Endodermal cell (in vitro differentiated cells): ENCODE measurements at places on chromosomes 4 and X. TPM values are rescaled to one million over a fixed set of nuclear protein-coding genes. Genes with fewer than 3 reads are reported as not detected.
A peak's percentile ranks its signal among the peaks of the same experiment; 100 is the strongest.

- DNase-seq, result no peak
Observed at GRCh38 chr4:119897260-119897659, 169.4 kb downstream of the MAD2L1 start.

GRCh38 chrX:109632906-109633504 is 8.0 kb upstream of the KCNE5 start:
- DNase-seq, result peak; percentile 61

DNA sequence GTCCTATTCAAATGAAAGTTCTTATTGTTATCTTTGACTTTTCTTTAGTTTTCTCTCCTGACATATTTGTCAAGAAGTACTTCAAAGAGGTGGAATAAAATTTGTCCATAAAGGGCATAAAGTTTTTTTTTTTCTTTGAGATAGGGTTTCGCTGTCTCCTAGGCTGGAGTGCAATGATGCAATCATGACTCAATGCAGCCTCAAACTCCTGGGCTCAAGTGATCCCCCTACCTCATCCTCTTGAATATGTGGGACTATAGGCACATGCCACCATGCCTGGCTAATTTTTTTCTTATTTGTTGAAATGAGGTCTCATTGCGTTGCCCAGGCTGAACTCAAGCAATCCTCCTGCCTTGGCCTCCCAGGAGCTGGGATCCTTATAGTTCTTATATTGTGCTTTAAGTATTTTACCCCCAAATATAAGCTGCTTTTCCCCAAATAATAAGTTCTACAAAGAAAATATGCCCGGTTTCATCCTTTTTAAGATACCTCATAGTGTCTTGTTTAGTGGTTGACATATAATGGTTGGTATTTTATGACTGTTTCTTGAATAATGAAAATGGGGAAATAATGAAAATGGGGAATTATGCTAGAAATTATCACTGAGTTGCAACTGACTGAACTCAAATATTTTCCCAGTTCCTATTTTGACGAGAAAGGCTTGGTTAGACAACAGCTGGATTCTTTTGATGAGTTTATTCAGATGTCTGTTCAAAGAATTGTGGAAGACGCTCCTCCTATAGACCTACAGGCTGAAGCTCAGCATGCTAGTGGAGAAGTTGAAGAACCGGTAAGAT is 11.6 kb downstream of the POLR2B start:
- no peak for DNase-seq

DNA sequence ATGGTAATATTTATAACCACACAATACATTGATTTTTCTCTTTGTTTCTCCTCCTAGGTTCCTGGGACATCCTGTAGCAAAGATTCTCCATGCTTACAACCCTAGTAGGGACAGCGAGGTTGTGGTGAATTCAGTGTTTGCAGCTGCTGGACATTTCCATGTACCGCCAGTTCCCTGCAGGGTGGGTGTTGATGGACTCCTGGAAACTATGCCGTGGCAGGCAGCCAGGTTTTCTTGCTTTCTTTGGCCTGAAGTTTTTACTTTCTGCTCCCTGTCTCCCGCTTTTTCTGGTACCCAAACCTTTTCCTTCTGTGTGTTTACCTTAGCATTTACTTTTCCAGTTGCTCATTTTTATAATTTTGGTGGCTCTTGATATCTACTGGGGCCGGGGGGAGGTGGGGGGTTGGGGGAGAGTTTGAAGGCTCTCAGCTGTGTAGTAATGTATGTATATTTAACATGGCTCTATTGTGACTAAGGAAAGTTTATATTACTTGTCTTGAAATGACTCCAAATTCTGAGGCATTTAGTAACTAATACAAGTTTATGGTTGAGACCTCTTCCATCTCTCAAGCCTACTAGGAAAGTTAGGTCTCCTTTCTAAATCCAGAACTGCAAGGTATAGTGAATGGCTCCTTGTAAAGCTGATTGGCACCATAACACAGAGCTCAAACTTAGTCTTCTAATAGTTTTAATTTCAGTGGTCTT is 89.7 kb downstream of the TMEM131L start:
- DNase-seq, result no peak

GRCh38 chr4:69907151-69907550 is 23.7 kb upstream of the CSN1S1 start:
- no peak for DNase-seq

DNA sequence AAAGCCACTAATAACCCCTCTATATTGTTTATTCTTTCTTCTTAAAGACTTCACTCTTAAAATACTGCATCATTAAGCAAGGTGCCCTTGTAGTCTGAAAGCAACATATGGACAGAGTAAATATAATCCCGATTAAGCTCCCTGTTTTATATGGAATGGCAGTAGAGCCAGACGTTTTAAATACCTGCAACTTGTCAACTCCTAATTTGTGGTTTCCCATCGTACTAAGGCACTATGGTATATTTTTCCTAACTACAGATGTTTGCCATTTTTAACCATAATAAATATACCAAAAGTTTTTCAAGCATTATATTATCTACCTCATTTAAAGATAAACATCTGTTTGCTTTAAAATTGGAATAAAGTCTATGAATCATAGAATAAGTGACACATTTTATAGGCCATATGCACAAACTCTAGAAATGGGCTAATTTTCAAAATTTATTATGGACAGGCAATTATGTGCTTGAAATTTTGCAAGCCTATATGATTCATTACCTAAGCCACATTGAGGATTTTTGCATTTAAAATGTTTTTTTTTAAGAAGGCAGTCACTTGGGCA is 194.6 kb downstream of the FRMPD4 start:
- no peak for DNase-seq

DNA sequence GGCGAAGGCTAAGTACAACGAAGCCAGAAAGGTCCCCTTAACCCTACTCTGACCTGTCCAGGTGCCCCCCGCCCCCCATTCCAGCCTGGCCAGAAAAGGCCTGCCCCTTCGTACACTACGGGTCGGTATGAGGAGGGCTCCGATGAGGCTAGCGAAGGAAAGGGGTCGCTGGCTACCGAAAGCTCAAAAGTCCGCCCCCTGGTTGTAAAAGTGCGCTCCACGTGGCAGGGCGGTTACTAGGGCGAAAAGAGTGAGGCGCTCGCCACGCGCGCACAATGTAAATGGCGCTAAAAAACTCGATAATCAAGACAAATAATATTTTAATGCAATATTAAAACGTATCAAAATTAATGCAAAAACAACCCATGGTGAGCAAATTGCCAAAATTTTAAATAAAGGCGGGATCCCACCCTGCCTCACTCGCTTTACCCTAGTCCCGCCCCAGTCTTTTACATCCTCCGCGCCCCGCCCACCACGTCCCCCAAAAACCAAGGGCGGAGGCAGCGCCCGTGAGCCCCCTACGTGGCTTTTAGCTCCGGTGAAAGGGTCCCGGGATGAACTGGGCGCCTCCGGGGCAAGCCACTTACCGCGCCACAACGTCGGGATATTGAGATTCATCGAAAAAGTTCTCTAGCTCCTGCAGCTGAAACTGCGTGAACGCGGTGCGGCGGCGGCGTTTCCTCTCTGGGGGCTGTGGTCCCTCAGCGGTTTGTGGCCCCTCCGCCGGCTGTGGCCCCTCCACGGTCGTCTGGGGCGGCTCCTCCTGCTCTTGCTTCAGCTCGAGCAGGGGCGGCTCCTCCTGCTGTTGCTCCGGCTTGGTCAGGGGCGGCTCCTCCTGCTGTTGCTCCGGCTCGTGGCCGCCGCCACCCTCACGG is 929 bp downstream of the ESX1 start:
- DNase-seq, result peak; percentile 71

DNA sequence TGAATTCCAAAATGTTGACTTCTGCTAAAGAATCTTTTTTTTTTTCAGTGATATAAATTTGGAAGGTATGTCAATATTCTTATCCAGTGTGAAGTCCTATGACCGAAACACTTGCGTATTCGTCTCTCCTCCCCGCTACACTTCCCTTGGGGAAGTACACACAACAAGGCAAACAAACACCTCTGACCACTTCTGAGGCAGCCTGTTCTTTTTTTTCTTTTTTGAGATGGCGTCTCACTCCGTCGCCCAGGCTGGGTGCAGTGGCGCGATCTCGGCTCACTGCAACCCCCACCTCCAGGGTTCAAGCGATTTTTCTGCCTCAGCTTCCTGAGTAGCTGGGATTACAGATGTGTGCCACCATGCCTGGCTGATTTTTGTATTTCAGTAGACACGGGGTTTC is 78.1 kb upstream of the DHRSX start:
- DNase-seq, result no peak

- no peak for DNase-seq
Observed at GRCh38 chrX:136450050-136450830, 37.5 kb upstream of the BRS3 start.

DNA sequence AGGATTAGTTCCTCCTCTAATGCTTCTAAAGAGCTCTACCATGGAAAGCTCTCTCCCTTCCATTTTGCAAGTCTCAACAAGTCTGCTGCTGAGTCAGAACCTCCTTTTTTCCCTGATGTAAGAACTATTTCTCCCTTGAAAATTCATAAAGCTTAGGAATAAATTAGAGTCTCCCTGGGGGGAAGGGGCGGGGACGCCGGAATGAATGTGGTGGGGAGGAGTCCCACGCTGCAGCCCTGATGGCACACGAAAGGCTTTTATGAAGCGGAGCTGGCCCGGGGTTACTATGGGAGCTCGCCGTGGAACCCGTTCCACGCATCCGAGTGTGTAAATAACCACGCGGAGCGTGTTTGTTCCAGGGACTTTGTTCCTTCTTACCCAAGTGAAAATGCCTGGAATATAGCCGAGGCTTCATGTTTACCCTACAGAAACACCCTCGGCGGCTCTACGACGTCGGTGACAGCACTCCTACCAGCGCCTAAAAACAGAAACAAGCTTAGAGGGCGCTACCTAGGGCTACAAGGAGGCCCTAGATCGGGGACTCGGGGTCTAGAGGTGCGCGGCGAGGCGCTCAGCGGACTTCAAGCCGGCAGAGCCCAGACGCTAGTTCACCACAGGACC is 923 bp upstream of the CPEB2 start:
- DNase-seq, result peak; percentile 82

GRCh38 chrX:40508560-40508959 is 72.2 kb upstream of the ATP6AP2 start:
- no peak for DNase-seq

GRCh38 chrX:12330841-12331240 is 192.6 kb downstream of the FRMPD4 start:
- no peak for DNase-seq

GRCh38 chr4:5974321-5974720 is 43.9 kb downstream of the C4orf50 start:
- DNase-seq, result peak; percentile 18

DNA sequence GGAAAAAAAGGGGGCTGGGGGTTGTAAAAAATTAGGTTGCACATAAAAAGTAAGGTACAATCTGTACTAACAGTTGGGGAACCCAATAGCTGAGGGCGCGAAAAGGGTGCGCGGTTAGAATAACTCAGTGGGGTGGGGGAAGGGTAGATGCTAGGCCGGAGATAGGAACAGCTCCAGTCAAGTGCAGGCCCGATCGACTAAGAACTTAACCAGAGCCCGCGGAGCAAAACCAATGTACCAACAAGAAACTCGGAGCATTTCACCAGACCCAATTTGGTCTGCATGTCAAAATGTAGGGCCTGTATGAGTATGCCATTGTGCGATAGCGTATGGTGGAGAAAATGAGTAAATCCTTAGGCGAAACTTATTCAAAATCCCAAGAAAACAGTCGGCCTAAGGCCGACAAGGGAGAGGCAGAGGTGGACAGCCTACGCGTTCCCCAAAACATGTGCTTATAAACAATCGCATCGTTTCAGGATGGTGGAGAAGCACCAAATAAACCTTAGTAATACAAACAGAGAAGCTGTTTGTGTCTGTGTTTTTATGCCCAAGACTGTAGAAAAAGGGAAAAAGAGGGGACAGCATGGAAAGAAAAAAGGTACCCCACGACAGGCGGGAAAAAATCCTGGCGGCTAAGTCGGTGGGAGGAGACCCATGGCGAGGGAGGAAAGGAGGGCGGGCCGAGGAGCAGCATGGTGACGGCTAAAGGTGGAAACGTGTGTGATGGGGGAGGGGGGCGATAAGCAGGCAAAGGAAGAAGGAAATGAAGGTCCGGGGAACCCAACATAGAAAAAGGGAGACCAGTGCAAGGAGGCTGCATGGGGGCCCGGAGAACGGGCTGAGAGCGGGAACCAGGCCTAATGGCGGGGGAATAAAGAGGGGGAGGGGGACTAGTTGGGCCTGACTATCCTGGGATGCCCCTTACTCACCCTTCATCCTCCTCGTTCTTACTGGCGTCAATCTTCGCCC is 990 bp downstream of the HNRNPD start:
- peak; percentile 91 for DNase-seq

- DNase-seq, result peak; percentile 58
Observed at GRCh38 chr4:38654273-38654672, 9.7 kb upstream of the KLF3 start.

DNA sequence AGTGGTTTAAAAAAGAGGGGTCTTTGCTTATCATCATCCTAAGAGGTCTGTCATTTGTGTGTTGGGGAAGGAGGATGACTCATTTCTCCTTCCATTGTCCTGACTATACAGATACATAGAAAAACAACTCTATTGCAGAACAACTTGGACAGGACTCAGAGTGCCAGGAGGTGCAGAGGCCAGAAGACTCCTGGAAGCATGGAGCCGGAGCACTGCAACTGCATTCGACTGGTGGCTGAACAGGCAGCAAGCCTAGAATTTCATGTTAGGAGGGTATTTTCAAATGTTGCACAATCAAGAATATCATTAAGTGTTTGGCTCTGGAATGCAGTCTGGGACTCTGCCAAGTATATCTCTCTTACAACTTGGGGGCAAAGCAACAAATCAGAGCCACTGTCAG is 35.0 kb upstream of the MAML3 start:
- DNase-seq, result no peak

- peak; percentile 57 for DNase-seq
Observed at GRCh38 chr4:121338518-121338917, 42.3 kb downstream of the QRFPR start.

DNA sequence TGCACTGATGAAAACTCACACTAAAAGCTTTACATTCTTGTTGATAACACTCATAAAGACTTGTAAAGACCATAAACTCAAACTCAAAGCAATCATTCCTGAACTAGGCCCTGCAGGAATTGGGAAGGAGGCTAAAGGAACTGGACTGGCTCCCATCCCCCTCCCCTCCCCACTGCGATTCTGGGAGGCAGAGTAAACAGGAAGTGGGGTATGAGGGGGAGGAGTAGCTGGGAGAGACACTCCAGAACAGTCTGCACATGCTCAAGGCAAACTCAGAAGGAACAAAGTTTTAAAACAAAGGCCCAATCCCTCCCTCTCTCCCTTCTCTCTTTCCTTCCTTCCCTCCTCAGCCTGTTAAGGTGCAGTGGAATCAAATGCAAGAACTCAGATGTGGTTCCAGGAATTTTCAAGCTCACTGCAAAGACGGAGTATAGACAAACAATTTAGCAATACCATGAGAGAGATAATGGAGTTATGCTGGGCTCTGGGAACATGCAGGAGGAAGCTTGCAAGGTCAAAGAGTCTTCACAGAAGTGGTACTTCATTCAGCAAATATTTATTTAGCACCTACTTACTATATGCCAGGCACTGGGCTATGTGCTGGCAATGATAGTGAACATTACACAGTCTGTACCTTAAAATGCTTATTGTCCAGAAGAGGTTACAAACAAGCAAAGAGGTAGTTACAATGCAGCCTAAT is 15.9 kb downstream of the MID1IP1 start:
- DNase-seq, result peak; percentile 57

GRCh38 chr4:103073792-103074438 is 2.6 kb downstream of the SLC9B2 start:
- DNase-seq, result no peak

GRCh38 chr4:16443504-16444088 is 217.3 kb upstream of the TAPT1 start:
- DNase-seq, result no peak

The ASB9 gene
- total RNA-seq, result 0.29 and 0.46 TPM in 2 replicates

The VSIG4 gene
- not detected in 2 replicates for total RNA-seq

The MXD4 gene
- total RNA-seq, result 76.2 and 78.8 TPM in 2 replicates

The JADE3 gene
- 26.7 and 31.3 TPM in 2 replicates for total RNA-seq

The SPATA18 gene
- 3.3 TPM in 2 replicates for total RNA-seq

The SMIM10L2A gene
- 6.1 to 12.1 TPM (median 6.7 TPM) in 3 replicates for total RNA-seq

The HSD17B13 gene
- total RNA-seq, result not detected in 2 replicates

The USP51 gene
- 18.0 to 20.3 TPM (median 19.8 TPM) in 3 replicates for total RNA-seq
